ENCODE measurements at places on chromosomes 16 and 17.

DNA sequence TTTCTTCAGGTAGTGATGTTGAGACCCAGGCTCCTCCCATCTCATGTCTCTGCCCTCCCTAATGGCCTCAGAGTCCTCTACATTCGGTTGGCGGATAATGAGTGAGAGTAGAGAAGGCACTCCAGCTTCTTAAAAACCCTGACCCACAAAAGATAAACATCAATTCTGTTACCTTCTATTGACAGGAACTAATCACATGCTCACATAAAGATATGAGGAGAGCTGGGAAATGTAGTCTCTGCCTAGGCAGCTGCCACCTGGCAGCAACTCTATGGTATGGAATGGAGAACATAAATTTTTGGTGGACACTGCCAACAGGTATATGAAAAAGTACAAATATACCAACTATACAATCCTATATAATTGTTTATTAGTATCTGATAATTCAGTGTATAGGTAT is 110.7 kb upstream of the HLF start:
- peak; percentile 33 for DNase-seq

DNA sequence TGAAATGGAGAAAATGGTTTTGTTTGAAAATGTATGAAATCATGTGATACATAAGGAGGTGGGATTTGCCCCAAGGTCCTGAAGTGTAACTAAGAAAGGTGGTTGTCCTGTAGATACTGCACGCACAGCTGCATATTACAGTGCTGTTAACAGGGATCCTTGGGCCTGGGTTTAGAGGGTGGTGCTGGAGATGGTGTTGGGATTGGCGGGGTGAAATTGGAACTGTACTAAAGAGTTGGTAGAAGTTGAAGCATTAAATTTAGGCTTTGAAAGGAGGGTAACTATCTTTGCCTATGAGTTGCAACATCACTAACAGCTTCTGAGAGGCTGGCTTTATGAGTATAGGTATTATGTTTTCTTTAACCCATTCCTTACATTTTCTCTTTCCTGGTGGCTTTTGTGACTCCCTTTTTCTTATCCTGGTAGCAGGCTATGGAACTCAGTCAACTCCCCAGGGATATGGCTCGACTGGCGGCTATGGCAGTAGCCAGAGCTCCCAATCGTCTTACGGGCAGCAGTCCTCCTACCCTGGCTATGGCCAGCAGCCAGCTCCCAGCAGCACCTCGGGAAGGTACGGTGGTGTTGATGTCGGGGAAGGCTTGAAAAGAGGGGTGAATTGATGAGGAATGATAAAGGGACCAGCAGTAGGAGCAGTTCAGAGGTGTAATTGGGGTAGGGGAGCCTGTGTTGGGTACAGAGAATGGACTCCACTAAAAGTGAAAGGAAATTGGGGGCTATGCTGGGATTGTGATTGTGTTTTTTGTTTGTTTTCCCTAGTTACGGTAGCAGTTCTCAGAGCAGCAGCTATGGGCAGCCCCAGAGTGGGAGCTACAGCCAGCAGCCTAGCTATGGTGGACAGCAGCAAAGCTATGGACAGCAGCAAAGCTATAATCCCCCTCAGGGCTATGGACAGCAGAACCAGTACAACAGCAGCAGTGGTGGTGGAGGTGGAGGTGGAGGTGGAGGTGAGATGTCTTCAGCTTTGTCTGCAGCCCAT is 3.8 kb downstream of the FUS start:
- no peak for DNase-seq

GRCh38 chr17:10119203-10120108 is 79.0 kb downstream of the GAS7 start:
- DNase-seq = peak; percentile 4

DNA sequence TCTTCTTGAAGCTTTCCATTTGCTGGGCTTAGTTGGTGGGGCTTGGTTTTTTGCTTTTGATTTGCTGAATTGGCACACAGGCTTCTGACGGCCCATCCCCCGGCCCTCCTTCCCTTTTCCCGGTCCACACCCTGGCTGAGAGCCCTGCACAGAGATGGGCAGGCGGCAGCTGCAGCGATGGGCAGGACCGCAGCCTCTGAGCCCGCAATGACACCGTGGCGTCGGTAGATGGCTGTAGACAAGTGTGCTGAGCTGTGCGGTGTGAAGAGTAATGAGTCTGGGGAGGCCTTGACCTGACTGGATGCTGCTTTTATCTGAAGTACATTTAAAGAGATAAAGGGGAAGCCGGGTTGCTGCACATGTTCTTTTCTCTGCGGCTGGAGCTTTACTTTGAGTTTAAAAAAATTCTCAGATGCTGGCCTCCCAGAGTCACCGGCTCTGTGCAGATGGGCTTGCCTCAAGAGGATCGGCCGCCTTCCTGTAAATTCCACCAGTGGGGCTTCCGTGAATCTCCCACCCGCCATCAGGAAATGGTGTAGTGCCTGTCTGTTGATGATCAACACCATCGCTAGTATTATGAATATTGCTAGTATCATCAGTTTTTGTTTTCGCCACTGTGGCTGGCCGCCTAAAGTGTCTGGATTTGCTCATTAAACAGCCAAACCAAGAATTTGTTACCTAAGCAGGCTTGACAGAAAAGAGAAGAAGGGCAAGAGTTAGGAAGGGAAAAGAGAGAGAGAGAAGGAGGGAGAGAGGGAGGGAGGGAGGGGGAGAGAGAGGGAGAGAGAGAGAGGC is 245.6 kb upstream of the RBFOX1 start:
- peak; percentile 55 for DNase-seq

DNA sequence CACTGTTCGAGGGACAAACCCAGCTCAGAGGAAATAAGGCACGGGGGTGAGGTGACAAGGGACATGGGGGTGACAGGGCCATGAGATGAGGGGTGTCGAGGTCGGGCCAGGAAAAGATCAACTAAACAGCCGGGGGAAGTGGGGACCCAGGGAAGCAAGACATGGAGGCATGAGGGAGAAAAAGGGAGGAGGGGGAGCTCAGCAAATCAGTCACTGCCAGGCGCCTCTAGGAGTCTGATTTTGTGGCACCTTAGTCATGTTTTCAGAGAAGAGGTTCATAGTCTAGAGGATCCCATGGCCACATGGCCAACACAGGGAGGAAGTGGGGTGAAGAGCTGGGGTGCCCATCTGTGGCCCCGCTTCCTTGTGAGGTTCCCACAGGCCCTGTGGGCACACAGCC is 814.5 kb downstream of the KCNJ18 start:
- DNase-seq = no peak

DNA sequence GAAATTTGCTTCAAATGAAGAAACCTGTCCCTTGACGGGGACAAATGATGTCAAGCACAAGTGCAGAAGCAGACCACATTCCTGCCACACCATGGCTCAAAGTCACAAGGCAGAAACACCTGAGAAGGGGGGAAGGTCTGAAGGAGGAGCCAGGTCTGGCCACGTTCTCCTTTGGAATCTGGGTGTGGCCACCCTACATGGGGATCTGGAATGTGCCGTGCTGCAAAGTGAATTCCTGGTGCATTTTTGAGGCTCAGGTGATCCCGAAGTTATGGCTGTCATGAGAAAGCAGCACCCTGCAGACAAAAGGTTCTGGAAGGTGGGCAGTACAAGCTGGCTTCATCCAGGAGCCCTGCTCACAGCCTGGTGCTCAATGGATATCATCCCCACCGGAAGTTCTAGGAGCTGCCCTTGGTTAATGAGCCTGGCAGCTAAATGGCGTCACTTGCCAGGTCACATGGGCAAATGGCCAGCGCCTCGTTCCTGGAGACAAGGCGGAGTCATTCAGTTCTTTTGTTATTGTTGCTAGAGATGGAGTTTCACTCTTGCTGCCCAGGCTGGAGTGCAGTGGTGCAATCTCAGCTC is 20.1 kb upstream of the ADCY9 start:
- DNase-seq = peak; percentile 47

DNA sequence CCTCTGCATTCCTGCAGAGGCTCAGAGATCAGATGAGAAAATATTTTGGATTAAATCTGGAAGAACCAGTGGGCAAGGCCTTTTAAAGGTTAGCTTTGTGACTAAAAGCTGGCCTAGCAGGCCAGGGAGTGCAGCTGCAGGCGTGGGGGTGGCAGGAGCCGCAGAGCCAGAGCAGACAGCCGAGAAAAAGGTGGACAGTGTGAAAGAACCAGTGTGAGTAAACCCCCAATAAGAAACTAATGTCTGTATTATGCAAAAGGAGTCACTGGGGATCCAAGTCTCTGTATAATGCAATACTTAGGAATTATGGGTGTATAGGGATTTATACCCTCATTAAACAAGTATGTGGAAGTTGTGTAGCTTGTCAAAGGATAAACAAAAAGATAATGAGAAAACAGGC is 21.4 kb upstream of the SPACA3 start:
- no peak for DNase-seq

- no peak for DNase-seq
These were observed 145.9 kb upstream of the PLCG2 start for GRCh38 chr16:81633147-81633619.

DNA sequence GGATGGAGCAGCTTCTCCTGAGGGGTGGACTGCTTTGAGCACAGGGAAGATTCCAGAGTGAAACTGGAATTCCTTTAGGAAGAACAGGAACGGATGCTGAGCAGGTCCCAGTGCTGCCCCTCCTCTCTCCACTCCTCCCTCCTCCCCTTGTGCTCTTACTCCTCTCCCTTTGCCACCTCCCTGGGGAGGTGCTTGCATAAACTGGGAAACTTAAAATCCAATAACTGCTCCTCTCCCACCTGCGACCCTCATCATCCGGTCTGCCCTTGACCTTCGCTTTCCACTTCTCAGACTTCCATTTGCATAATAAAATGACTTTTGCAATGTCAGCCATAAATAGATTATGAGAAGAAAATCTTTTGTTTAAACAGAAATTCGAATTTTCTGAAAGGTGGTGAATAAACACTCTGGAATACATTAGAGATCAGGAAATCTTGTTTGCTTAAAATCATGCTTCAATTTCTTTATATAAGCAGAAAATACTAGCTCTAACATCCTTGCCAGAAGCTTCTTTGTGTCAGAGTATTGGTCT is 23.7 kb downstream of the HSBP1 start:
- DNase-seq = no peak

GRCh38 chr16:70428178-70428998 is 10.5 kb downstream of the ST3GAL2 start:
- DNase-seq = peak; percentile 68

DNA sequence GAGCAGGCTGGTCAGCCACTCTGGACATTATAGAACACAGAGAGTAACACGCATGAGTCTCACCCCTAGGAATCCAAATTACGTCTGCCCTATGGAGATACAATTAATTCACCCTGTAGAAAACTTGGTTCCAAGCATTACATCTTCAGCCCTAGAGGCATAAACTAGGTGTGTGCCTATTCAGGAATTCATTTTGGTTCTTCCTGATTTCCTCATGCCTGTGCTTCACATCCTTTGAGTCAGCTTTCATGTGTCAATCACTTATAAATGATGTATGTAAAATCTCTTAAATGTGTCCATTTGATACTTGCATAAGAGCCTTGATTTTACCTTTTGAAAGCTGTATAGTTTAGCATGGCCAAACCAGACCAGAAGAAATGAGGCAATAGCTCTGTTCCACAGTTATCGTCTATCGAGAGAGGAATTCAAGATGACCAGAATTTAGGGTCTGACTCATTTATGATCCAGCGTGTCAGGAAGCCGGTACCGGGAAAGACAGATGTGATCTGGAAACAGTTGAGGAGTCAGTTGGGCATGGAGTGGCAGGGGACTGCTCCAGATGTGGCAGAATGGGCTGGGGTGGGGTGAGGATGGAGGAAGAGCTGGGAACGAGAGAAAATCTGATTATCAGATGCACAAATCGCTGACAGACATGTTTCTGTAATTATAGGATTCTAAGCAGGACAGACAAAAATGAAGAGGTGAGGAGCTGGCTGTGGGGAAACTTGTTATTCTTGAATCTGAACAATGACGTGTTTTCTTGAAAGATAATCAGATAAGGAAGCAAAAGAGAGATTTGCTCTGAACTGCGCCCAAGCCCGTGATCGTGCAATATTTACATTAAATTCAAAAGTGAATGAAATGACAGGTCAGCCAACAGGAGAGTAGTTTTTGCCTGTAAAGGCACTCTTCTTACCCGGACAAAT is 76.7 kb downstream of the C16orf95 start:
- no peak for DNase-seq

GRCh38 chr17:44338702-44339101 is 6.4 kb upstream of the GRN start:
- DNase-seq = no peak

DNA sequence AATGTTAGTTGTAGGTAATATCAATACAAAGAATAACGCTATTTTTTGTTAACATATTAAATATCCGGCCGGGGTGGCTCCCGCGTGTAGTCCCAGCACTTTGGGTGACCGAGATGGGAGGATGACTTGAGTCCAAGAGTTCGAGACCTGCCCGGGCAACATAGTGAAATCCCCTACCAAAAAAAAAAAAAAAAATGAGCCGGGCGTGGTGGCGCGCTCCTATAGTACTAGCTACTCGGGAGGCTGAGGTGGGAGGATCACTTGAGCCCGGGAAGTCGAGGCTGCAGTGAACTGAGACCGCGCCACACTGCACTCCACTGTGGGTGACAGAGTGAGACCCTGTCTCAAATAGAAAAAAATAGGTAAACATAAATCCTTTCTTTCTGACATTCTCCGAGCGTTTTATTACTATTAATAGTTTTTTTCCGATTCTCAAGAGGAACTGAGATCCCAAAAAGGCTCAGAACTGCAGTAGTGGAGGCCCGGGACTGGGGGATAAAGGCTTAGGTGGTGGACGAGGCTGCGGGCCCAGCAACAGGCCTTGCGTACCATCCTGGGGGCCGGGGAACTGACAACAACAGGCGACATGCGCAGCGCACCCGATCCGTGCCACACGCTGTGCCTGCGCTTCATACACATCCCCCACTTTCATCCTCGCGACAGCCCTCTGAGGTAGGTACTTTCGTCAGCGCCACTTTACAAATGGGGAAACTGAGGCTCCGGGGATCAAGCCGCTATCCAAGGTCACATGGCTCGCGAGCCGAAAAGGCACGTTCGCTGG is 919 bp downstream of the N4BP1 start:
- DNase-seq = no peak

DNA sequence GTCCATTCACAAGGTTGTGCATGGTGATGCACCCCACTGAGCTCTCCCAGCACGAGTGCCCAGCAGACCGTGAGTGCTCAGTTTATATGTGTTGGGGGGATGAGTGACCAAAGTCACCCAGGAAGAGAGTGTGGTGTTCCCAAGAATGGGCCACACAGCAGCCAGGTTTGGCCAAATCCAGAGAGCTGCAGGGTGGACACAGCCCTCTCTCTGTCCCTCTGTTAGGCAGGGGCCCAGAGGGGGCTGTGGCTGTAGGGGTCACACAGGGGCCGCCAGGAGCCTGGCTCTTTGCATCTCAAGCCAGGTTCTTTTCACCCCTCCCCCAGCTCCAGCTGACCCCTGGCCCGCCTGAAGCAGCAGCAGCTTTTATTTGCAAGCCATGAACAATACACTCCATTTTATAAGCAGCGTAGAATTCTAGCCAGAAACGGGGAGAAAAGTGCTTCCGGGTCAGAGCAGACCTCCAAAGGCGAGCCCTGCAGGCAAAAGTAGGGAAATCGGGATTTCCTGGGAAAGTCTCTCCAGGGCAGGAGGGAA is 13.3 kb downstream of the COTL1 start:
- no peak for DNase-seq

GRCh38 chr16:89200850-89201411 is 594 bp upstream of the SLC22A31 start:
- DNase-seq = no peak

GRCh38 chr16:56961386-56961785 is 364 bp upstream of the CETP start:
- DNase-seq = no peak

- DNase-seq = no peak
These were observed 6.2 kb downstream of the MEAK7 start for GRCh38 chr16:84498223-84498610.
